ENCODE measurements at places on chromosomes 7 and 10. TPM values are rescaled to one million over a fixed set of nuclear protein-coding genes. Genes with fewer than 3 reads are reported as not detected.

The PANK1 gene
- total RNA-seq: 46.5 TPM

The ZSCAN21 gene
- 11.8 TPM for total RNA-seq

The GNAT3 gene
- not detected for total RNA-seq

The HOXA10 gene
- total RNA-seq: not detected

The ICA1 gene
- not detected for total RNA-seq

The SFRP4 gene
- 1.2 TPM for total RNA-seq

The OR2A42 gene
- total RNA-seq: not detected

The ABCB4 gene
- 10.8 TPM for total RNA-seq

The PILRA gene
- 0.13 TPM for total RNA-seq

The HMX3 gene
- not detected for total RNA-seq

The DEPP1 gene
- 14.8 TPM for total RNA-seq

The TRPV5 gene
- total RNA-seq: not detected

The AKR1E2 gene
- total RNA-seq: not detected

The FRAT2 gene
- 10.1 TPM for total RNA-seq

The TEX36 gene
- not detected for total RNA-seq

The COL28A1 gene
- 0.07 TPM for total RNA-seq

The TCF7L2 gene
- 3.5 TPM for total RNA-seq

Data from HepG2 (cell line).